Stimulated activated CD4-positive, alpha-beta T cell treated with anti-CD3 and anti-CD28 coated beads, Interleukin-2, amount 100 ng/mL, for 24 hours (primary cell): ENCODE measurements at places on chromosomes 1 and 21.
A peak's percentile ranks its signal among the peaks of the same experiment; 100 is the strongest.

DNA sequence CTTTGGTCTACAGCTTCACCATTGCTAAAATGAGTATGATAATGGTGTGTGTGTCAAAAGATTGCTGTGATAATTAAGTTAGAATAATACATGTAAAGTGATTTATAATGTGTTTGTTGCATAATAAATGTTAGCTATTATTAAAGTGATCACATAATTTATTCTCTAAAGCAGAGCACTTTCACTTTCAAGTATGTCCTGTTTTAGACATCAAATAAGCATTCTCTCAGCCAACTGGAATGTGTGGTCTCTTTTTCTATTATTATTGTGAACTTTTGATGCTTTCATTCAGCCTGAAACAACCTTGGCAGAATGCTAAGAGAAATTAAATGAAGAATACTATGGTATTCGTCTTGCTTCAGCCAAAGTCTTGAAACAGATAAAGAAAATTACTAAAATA, 102.8 kb upstream of the COL11A1 start:
- DNase-seq, result no peak

- DNase-seq, result no peak
Observed at GRCh38 chr1:22417466-22417865, 34.2 kb upstream of the ZBTB40 start.

GRCh38 chr21:37654596-37654995, 261.7 kb downstream of the KCNJ6 start:
- DNase-seq, result no peak

GRCh38 chr1:83746234-83746633, 252.7 kb downstream of the TTLL7 start:
- DNase-seq, result no peak

DNA sequence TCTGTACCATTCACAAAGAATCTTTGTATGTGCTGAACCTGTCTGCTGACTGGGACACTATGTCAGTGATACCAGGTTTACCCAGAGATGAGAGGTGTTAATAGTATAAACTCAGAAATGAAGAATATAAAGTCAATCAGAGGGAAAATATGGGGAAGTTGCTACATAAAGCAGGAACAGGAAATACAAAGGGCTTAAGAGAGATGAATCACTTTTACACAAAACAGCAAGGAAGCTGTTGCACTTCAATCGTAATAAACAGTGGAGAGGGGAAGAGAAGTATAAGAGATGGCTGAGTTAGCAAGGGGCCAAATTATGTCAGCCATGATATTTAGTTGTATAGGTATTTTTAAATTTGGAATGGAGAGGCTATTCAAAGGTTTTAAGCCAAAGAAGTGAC, 890.2 kb upstream of the NCAM2 start:
- no peak for DNase-seq

- DNase-seq, result no peak
Observed at GRCh38 chr1:205588636-205589035, 43.2 kb downstream of the ELK4 start.

- DNase-seq, result no peak
Observed at GRCh38 chr1:55168353-55168752, 46.8 kb downstream of the USP24 start.

DNA sequence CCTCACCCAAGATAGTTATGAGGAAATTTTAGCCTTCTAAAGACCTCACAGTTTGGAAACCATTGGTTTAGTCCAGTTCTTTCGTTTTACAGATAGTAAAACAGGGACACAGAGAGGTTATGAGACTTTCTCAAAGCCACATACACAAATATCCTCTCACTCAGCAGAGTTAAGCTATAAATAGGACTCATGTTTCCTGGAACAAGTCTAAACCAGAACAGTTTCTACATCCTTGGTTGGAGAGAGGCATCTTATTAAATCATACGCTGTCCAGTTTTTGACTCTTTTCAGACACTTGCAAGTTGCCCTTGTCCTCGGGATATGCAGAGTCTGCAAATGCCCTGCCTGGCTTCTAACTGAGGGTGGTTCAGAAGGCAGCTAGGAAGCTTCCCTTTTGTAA, 462.1 kb upstream of the DEPDC1 start:
- DNase-seq, result no peak

DNA sequence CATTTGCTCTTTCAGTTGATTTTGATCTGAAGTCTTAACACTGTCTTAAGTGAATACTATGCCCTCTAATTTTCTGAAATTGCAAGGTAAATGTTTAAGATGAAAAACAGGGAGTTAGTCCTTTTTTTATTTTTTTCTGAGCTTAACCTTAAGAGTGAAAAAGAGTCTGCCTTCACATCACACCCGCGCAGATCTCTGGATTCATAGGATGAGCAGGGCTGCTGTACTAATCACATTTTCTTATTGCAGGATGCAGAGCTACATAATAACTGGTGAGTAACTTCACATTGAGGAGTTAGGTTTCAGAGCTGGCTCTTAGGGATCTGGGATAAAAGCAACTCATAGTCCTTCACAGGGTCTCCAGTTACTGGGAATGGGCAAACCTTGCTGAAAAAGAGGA, 188.7 kb upstream of the ATP1B1 start:
- no peak for DNase-seq

DNA sequence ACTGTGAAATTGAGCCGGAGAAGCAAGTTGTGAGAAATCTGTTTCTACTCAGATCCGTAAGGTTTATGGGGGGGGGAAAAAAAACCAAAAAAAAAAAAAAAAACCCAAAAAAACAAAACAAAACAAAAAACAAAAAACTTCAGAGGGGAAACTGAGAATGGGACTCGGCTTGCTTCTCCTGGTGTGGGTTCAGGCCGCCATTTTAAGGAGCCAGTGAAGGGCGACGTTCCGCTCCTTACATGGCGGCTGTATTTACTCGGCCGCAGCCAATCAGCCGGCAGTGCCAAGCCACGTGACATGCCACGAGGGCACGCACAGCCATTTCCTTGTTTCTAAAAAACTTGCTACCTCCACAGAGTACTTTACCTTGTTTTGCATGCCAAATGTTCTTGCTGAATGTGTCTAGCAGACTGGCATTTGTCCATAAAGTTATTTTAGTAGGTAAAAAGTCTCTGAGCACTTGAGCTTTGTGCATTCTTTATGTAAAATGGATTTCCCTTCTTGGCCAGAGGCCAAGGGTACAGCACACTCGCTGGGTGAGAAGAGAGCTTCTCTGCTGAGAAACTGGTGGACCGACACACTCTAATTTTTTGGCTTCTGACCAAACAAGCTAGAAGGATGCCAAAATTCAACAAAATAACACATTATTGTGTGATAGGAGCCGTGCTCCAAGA, 101.8 kb downstream of the NFIA start:
- DNase-seq, result no peak

GRCh38 chr1:199733125-199733524, 294.4 kb upstream of the NR5A2 start:
- DNase-seq, result no peak

GRCh38 chr1:146012703-146013558, 8.6 kb downstream of the HJV start:
- DNase-seq, result peak; percentile 69

- peak; percentile 25 for DNase-seq
Observed at GRCh38 chr1:31505911-31506497, 70.3 kb upstream of the TINAGL1 start.
